Stimulated activated CD4-positive, alpha-beta T cell treated with anti-CD3 and anti-CD28 coated beads, Interleukin-12 subunit alpha, Interleukin-12 subunit beta, amount 100 ng/mL, for 24 hours (primary cell): ENCODE measurements at places on chromosomes 3 and 15.

- no peak for DNase-seq
These were observed 6.2 kb upstream of the ZNF280D start for GRCh38 chr15:56739474-56739873.

DNA sequence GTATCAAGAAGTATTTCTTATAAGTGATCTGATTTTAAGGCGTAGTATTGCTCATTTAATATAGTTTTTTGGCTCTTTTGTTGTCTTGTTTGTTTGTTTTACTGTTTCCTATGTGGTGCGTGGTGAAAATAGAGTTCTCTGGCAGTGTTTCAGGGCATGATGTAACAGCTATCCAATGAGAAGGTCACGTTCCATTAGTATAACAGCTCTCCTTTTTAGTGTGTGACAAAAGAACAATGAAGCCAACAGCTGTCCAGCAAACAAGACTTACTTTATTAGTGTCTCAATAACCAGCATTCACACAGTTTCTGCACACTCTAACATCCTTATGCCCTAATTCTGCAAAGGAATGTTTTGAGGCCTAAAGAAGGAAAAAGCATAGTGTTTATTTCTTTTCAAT, 127.9 kb downstream of the SLC25A26 start:
- DNase-seq: no peak

- DNase-seq: no peak
These were observed 235.1 kb upstream of the GAP43 start for GRCh38 chr3:115388166-115388565.

- DNase-seq: no peak
These were observed 929.4 kb downstream of the ROBO1 start for GRCh38 chr3:78838362-78838761.

- DNase-seq: no peak
These were observed 220.9 kb upstream of the BHLHE40 start for GRCh38 chr3:4758249-4758860.

GRCh38 chr3:124498891-124499290, 231.4 kb upstream of the UMPS start:
- DNase-seq: no peak
